ENCODE measurements at places on chromosomes 16 and 17.
A peak's percentile ranks its signal among the peaks of the same experiment; 100 is the strongest.

GRCh38 chr16:18804540-18804939 is 3.2 kb upstream of the ARL6IP1 start:
- no peak for DNase-seq

DNA sequence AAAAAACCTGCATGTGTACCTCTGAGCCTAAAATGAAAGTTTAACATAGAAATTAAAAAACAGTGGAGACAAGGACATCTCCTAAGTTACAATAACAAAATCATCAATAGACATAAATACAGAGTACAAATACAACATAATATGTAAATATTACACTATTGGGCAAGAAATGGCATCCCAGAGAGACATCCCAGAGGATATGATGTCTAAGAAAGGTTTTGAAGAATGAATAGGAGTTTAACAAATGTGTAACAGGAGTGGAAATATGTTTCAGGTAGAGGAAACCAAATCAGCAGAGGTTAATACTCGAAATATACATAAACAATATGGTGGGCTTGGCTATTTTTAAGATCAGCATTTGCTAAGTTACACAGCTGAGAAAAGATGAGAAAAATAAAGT is 447.7 kb upstream of the MAF start:
- no peak for DNase-seq

DNA sequence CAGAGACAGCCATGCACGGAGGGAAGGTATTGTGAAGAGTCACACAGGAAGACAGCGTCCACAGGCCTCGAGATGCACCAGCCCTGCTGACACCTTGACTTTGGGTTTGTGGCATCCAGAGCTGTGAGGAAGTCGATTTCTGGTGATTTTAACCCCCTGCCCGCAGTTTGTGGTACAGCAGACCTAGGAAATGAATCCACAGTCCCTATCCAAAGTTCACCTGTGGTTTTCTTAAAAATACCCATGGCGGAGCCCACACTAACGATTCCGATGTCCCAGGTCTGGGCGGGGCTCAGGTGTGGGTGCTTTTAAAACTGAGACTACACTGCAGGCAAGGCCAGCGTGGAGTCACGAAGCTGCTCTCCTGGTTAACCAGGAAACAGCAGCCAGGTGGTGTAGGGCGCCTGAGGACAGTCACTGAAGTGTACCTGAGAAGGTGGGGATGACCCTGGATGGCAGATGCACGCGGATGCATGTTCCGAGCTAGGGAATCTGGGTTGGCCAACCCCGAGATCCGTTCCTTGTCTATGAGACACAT is 14.4 kb upstream of the MEAK7 start:
- DNase-seq, result no peak

GRCh38 chr16:74720579-74720978 is 19.9 kb upstream of the MLKL start:
- DNase-seq, result no peak

GRCh38 chr17:57644326-57644725 is 100.8 kb downstream of the CCDC182 start:
- DNase-seq, result no peak

DNA sequence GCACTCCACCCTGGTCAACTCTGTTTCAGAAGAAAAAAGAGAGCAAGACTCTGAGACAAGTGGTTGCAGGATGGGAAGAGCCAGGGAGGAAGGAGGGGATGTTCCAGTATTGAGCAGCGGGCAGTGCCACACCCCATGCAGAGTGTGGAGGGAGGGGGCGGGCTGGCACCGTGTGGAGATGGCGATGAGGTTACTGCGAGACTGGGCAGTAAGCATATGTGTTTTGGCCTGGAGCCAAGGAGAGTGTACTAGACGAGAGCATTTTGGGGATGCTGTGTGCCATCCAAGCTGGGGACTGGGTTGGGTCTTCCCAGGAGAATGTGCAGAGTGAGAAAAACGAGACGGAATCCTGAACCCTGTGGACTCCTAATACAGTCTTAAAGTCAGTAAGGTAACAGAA is 3.4 kb downstream of the TBC1D24 start:
- no peak for DNase-seq

GRCh38 chr17:1593630-1593931 is 31.0 kb upstream of the PITPNA start:
- DNase-seq, result no peak

GRCh38 chr16:48500981-48501380 is 109.0 kb downstream of the N4BP1 start:
- no peak for DNase-seq

DNA sequence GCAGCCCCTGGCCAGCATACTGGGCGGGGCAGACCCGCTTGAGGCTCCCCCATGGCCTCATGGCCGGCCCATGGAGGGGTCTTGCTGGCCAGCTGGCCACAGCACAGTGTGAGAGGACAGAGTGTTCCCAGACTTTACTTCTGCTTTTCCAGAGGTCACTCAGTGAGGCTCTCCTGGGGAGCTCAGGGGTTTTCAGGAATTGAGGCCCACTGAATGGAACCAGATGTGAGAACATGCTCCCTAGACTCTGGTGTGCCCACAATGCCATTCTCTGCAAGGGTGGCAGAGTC is 21.2 kb downstream of the ATP6V0D1 start:
- DNase-seq, result no peak

GRCh38 chr17:40326014-40326831 is 17.2 kb downstream of the RARA start:
- no peak for DNase-seq

DNA sequence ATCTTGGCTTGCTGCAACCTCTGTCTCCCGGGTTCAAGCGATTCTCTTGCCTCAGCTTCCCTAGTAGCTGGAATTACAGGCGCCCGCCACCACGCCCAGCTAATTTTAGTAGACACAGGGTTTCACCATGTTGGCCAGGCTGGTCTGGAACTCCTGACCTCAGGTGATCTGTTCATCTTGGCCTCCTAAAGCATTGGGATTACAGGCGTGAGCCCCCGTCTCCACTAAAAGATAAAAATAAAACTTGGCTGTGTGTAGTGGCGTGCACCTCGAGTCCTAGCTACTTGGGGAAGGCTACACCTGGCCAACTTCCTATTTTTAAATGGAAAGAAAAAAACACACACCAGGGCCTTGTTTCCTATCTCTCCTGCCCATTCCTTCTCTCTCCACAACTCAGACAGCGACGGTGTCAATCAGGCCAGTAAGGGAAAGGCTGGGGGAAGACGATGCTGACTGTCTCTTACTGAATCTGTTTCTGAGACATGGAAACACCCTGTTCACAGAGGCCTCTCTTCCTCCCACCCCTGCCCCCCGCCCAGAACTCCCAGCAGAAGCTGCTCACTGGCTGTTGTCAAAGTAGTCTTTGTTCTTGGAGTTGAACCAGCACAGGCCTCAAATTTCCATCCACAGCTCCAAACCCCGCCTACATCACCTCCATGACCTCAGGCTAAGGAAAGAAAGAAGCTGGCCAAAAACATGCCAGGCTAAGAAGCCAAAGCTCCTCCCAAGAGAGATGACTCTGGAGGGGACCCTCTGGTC is 96.6 kb downstream of the NXN start:
- no peak for DNase-seq

DNA sequence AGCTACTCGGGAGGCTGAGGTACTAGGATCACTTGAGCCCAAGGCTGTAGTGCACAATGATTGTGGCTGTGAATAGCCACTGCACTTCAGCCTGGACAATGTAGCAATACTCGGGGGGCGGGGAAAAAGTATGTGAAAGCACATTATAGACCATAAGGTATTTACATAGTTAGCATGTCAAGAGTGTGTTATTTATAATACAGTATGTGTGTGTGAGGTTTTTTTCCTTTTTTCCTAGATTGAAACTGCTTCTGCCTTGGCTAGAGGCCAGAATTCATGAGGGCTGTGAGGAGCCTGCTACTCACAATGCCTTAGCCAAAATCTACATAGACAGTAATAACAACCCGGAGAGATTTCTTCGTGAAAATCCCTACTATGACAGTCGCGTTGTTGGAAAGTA is 30.5 kb downstream of the PTRH2 start:
- no peak for DNase-seq

- no peak for DNase-seq
Measured at GRCh38 chr17:8222380-8222629, 11.9 kb upstream of the AURKB start.

GRCh38 chr16:53142823-53143568 is 88.2 kb downstream of the CHD9 start:
- no peak for DNase-seq

GRCh38 chr16:14013571-14014283 is 57.4 kb upstream of the MRTFB start:
- no peak for DNase-seq

DNA sequence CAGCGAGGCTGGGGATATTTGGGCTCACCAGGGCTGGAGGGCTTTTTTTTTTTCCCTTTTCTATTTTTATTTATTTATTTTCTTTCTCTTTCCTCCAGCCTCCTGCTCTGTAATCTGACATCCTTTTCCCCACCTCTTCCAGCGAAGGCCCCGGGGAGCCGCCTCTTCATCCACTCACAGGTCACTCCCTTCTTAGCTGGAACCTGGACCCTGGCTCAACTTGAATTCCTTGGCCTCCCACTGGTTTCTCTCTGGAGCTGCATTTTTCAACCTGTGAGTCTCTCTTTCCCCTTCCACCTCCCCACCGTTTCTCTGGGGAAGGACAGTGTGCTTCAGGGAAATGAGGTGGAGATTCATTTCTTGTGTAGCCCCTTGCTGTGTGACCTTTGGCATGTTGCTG is 82.0 kb downstream of the MRM1 start:
- no peak for DNase-seq

GRCh38 chr16:75965504-75966374 is 239.4 kb upstream of the CPHXL start:
- no peak for DNase-seq

- DNase-seq, result no peak
Measured at GRCh38 chr17:29713626-29714025, 90.9 kb upstream of the CORO6 start.

GRCh38 chr17:49834118-49834743 is 13.6 kb downstream of the TAC4 start:
- no peak for DNase-seq

- DNase-seq, result peak; percentile 9
Measured at GRCh38 chr16:78478267-78478861, 378.9 kb downstream of the WWOX start.

DNA sequence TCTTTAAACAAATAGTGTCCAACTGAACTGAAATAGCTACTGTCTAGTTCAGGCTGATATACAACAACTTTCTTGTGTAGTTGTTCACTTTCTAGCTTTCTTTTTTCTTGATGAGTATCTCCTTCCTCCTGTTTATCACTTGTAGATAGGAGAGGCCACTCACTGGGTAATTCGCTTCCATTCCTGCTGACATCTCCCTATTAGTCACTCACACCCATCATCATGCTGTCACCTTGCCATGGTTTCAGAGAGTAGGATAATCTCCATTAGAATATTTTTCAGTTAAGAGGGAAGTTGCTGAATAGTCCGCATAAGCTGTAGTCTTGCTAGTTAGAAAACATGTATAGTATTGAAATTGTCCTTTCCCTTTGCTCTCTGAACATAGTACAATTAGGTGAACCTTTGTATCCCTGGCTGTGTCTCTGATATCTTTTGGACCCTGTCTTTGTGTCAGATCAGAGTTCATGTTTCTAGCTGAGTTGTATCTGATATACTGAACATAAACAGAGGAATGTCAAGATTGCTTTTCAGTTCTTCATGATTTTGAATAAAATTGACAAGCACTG is 64.4 kb upstream of the RASL10B start:
- DNase-seq, result no peak

DNA sequence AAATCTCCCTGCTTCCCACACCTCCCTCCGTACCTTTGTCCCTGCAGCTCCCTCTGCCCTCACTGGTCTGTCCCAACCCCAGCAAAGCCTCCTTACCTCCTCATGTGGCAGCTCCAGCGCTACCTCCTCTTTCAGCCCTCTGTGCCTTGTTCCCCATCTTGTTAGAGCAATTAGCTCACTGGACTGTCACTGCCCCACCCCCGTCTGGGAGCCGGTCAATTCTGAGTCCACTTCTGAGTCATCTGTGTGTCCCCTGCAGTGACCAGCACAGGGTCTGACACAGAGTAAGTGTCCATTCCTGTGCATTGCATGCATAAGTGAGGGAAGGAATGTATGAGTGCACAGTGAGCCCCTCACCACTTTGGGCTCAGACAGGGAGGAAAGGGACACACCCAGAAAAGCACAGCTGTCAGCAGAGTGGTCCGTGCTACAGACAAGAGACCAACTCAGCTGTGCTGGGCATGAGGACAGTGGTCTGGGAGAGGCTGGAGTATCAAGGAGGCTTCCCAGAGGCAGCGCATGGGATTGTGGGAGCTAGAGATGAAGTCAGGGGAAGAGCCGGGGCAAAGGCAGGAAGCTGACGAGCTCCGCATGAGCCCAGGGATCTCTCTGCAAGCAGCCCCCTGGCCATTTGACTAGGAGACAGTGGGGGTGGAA is 45.9 kb downstream of the PITPNM3 start:
- DNase-seq, result no peak

DNA sequence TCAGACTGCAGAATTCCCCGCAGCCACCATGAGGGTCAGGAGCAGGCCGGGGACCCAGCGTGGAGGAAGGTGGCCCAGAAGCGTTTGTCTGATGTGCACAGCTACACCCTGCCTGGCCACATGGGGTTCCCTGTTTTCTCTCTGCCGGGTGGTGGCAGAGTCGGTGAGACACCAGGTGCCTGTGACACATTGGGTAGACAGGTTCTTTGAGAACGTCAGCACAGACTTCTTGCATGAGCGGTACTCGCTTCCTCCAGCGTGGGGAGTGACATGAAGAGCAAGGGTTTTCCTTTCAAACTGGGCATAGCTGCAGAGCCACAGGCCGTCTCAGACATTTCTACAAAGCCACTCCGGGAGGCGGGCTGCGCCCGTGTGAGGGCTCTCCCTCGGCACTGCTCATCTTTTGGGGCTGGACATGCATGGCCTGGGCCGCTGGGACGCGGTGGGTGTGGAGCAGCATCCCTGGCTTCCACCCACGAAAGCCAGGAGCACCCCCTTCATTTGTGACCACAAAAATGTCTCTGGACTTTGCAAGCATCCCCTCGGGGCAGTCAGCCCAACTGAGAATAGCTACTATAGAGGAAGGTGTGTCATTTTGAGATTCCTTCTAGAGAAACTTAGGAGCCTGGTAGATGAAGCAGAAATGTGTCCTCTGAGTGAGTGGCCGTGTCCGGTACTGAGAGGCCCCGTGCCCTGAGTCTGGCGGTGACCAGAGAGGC is 26.0 kb downstream of the NME3 start:
- DNase-seq, result no peak

- DNase-seq, result no peak
Measured at GRCh38 chr17:70375813-70376770, 206.8 kb downstream of the KCNJ2 start.

DNA sequence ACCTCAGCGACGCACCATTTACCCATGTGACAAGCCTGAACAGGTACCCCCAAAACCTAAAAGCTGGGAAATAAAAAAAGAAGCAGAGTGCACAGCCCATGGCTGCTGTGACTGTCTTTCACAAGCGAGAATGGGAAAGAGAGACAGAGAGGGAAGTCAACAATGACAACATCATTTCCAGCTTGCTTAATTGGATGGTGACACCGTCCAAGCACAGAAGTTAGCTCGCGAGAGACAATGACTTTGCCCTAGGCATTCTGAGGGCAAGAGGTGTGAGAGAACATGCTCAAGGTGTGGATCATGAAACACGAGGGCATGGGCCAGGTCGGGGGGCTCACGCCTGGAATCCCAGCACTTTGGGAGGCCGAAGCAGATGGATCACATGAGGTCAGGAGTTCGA is 19.3 kb upstream of the NSMCE1 start:
- DNase-seq, result no peak
